CD4-positive, alpha-beta T cell treated with Interferon gamma for 1 hour (primary cell): ENCODE measurements at places on chromosomes 7 and 10.
A peak's percentile ranks its signal among the peaks of the same experiment; 100 is the strongest.

GRCh38 chr7:77235276-77235675 lies 35.7 kb upstream of the FGL2 start:
- DNase-seq = no peak

GRCh38 chr10:26430641-26431163 lies 7.4 kb upstream of the APBB1IP start:
- no peak for DNase-seq

DNA sequence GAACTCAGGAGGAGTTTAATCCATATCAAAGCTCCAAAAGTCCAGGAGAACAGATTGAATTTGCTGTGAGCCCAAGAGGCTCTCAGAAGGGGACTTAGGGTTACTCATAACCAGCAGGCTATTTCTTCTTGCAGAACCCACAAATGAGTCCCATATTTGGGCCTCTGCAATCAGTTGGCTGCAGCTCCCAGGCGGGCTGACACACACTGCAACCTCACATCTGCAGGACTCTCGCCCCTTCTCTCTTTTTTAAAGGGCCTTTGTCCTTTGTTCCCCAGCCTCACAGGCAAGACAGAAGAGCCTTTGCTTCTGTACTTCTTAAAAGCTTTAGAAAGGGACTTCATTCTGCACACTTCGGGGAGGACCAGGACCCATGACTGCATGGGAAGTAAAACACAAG lies 26.7 kb downstream of the CREB3L2 start:
- DNase-seq = no peak

- DNase-seq = peak; percentile 69
Measured at GRCh38 chr10:22340329-22341189, 4.7 kb upstream of the SPAG6 start.

DNA sequence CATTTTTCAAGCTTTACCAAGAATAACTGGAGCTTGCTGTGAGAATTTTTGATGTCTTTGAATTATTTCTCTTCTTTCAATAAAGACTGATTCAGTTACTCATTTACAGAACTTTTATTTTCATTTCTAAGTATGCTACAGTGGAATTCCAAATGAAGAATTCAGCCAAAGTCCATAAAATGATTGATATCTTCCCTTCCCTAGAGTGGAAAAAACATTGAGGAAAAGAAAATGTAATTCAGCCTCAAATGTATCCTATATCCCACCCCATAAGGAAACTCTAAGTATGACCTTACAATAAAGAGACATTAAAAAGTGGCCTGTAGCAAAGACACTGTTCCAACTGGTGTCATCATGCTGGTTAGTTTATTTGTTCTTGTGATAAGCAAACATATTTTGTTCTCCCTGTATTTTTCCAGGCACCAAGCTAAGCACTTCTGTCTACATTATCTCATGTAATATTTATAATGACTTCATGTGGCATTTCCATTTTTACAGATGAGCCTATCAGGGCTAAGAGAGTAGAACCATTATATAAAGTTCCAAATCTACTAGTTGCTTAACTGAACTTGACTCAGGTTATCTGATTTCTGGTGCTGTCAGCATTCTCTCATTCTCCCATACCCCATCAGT lies 450.4 kb downstream of the NEBL start:
- DNase-seq = no peak

DNA sequence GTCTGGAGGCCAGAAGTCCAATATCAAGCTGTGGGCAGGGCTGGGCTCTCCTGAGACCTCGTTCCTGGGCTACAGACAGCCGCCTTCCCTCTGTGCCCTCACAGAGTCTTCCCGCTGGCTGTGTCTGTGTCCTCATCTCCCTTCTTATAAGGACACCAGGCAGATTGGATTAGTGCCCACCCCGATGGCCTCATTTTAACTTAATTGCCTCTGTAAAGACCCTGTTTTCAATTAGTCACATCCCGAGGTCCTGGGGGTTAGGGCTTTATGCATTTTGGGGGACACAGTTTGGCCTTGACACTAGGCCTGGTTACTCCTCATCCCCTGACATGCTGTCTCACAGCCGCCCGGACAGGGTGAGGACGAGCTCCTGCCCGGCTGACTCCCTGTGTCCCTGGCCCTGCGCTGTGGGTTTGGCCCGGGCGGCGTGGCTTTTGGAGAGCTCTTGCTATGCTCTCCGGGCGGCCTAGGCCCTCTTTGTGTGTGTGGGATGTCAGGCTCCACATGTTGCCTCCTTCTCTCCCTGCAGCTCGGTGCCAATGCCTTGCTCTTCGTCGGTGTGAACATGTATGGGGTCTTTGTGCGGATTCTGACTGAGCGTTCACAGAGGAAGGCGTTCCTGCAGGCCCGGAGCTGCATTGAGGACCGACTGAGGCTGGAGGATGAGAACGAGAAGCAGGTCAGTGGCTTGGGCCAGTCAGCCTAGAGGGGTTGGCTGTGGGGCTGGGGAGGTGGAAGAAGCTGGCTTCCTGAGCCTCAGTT lies 18.2 kb downstream of the ADCY1 start:
- DNase-seq = no peak

DNA sequence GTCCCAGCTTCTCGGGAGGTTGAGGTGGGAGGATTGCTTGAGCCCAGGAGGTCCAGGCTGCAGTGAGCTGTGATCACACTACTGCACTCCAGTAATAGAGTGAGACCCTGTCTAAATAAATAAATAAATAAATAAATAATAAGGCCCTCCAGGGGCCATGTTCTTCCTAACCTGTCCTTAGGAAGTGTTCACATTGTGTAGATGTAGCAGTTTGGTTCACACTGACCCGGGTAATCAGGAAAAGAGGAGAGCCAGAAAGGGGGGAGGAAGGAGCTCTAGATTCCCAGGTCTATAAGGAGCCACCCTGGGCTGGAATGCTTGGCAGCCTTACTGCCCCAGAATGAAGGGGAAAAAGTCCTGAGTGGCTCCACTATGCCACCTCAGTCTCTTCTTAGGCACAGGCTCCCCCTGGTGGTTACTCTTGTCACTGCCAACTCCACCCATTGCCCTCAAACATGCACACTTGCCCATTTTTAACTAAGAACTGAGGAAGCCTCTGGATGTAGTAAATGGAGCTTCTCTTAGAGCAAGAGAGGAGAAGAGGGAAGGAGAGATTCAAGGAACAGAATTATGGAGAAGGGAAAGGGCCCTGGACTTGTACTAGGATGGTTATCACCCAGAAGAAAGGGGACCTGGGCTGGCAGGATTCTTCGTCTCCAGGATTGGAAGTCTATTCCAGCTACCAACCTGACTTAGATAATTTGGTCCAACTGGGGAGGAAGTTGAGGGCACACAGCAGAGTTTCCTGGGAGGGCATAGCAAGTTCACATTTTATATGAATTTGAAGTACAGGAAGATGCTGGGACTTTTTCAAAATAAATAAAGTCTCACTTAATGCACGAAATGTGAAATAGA lies 7.8 kb downstream of the HPS6 start:
- peak; percentile 71 for DNase-seq

GRCh38 chr7:116500078-116500853 lies 728 bp downstream of the CAV2 start:
- no peak for DNase-seq

DNA sequence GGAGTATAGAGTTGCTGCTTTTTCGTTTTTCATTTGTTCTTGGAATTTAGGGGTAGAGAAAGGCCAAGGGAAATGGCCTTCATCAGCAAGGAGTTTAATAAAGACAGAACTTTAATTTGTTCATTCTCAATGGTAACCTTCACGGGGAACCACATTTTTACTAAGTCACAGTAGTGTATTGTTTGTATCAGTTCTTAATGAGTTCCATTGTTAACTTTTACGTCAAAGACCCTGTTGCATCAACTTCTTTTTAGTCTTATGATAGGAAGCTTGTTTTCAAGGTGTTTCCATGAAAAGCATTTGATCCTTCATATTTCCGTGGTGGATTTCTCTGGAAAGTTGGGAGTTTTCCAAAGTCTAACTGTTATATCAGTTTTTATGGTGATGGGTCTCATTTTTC lies 169.9 kb downstream of the CREB5 start:
- no peak for DNase-seq

- no peak for DNase-seq
Measured at GRCh38 chr10:7587865-7588188, 78.9 kb downstream of the ITIH5 start.
